Upper lobe of right lung (tissue), 1 donor: ENCODE measurements at places on chromosomes 1 and 21.

DNA sequence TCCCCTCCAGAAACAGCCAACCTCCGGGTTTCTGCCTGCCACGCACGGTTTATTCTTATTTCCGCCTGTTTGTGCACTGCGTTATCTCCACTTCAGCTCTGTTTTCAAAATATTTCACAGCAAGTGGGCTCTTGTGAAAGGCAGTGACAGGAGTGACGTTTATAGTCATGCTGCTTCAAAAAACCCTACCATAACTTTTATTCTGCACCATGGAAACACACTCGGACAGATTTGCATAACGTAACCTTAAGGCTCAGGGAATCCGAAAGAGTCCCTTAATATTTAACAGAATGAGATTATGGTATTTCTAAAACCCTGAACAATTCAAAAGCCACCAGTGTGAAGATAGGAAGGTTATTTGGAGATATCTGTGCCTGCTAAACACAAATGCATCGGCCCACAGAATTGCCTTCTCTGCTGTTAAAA, 782 bp upstream of the SDE2 start:
- no peak for DNase-seq

DNA sequence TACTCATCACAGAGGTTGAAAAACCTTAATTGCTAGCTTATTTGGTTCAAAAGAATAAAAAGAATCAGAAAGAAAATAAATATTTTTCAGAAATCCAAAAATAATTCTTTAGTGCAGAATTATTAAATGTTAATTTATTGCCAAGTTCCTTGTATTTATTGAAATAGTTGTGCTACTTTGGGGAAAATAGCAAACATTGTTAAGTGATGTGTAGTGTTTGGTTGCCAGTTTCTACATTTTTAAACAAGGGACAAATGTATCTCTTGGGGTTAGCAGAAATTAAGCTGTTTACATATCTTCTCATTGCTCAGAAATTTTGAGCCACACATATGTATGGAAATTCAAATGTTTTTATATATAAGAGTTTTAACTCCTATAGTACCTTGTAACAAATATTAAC, 775.0 kb downstream of the USP25 start:
- no peak for DNase-seq

DNA sequence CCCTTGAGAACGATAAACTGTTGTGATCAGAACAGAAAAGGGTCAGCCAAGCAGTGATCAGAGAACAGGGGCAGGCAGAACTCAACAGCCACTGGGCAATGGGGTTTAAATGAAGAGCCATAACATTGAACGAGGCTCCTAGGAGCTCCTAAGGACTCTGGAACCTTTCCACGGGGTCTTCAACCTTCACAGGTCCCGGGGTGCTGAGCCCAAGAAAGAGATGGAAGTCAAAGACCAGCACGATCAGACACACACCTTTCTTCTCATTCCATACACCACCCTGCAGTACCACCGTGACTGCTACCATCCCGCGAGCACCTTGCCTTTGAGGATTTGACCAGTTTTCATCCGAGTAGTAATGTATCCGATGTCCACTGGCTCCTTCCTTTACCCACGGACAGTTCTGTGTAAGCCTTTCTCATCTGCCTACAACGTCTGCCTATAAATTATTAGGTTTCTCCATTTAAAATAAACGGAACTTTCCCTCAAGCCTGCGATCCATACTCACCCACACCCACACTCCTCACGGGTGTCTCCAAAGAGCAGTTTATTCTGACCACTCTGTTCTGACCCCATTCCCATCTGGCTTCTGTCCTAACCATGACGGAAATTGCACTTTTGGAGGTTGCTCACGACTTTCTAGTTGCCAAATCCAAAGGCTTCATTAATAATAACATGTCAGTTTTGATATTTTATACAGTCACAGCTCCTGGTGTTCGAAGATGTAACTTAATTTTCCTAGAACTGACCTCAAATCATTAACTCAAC, 16.8 kb upstream of the HHAT start:
- no peak for DNase-seq

DNA sequence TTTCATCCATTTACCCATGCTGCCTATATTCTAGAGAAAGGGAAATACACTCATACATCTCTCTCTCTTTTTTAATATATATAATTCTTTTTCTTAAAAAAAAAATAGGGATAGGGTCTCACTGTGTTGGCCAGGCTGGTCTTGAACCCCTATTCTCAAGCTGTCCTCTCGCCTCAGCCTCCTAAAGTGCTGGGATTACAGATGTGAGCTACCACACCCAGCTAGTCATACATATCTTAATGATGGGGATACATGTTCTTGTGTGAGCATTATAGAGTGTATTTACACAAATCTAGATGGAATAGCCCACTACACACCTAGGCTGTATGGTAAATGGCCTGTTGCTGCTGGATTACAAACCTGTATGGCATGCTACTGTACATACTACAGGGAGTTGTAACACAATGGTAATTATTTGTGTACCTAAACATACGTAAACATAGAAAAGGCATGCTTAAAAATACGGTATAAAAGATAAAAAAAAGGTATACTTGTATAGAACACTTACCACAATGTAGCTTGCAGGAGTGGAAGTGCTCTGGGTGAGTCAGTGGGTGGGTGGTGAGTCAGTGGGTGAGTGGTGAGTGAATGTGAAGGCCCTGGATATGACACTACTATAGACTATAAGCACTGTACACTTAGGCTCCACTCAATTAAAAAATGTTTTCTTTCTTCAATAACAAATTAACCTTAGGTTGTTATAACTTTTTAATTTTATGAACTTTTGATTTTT, 72.9 kb downstream of the IVNS1ABP start:
- DNase-seq: no peak

DNA sequence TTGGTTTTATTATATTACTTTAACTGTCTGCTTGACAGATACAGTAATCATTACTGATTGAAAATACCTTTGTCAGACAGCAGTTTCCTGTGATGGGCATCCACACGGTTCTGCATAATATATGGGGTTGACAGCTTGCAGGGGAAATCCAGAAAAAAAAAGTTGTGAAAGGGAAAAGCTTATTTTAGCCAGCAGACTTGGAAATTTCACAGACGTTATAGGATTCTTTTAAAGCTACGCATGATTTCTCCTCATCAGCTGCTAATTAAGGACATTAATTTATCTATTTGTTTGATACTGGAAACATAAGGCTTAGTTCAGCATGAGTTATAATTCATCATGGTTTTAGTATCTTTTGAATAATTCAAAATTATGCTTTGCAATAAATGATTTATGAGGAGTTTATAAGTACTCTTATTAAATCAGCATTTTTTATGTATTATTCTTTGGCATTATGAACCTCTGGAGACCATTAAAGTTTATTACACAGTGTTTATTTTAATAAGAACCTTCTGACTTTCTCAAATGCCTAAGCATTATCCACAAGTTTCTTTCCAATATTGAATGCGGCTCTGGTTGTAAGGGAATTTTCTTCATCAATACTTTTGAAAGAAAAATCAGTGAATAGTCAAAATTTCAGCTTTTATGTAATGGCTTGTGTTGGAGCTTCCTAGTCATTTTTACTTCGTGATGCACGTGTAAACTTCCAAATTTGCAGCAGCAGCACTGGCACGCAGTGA, 235.3 kb upstream of the KCNK2 start:
- DNase-seq: no peak

DNA sequence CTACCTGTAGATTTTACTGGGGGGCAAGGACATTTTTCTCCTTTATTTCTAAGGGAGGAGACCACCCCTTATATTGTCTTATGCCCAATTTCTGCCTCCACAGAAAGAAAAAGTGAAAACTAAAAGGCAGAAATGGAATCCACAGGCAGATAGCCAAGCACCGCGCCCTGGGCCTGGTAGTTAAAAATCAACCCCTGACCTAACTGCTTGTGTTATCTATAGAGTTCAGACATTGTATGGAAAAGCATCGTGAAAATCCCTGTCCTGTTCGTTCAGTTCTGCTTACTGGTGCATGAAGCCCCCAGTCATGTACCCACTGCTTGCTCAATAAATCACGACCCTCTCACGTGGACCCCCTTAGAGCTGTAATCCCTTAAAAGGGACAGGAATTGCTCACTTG, 33.7 kb upstream of the IL6R start:
- DNase-seq: no peak

- DNase-seq: no peak
Observed at GRCh38 chr1:209755926-209756614, at the start of gene TRAF3IP3. TSS of gene TRAF3IP3 (plus strand) at chr1:209756053. CDS start at chr1:209760040, 3,987 bp downstream.

DNA sequence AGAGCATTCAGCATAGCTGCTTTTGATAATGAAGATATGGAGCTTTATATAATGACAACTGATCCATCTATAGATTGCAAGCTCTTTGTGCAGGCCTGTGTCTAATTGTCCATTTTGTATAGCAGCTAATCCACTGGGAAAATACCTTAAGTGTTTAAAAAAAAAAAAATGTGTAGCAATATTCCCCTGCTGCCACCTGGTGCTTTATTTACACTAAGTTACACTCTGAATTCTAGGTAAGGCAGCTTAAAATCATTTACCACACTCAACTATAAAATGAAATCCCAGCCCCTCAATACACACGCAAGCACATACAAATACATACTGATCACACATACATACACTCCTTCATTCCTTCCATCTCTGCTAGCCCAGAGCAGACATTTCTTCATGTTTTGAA, 49.1 kb upstream of the BCL9 start:
- no peak for DNase-seq

GRCh38 chr1:115826628-115827027, 14.3 kb downstream of the NHLH2 start:
- DNase-seq: no peak

DNA sequence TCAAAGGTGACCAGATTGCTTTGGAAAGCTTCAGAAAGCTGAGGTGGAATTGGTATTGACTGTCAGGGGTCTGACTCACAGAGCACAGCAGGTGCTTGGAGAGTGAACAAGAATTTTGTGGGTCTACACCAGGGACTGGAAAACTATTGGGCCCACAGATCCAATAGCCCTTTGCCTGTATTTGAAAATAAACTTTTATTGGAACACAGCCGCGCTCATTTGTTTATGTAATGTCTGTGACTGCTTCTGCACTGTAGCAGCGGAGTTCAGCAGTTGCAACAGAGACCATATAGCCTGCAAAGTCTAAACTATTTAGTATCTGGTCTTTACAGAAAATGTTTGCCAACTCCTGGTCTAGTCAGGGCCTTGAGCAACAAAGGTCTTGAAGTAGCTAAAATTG, 315.6 kb downstream of the NFIA start:
- no peak for DNase-seq

- DNase-seq: no peak
Observed at GRCh38 chr1:60573726-60574409, 500.3 kb upstream of the C1orf87 start.

DNA sequence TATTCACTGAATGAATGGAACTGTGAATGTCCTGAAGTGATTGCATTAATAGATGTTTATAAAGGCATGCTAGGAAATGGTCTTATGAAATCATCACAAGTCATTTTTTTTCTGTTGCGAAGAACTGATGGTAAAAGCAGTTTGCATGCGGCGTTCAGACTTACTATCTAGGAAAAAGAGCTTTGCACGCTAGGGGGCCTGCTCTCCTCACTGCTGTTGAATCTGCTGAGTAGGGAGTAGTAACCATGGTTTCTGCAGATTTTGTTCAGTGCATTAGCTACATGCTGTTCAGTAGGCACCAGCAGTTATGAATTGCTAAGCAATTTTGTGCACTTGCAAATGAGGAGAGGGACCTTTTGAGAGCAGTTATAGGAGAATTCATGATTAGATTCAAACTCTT, 57.9 kb downstream of the CENPF start:
- DNase-seq: no peak

GRCh38 chr21:36783612-36784374, 84.9 kb downstream of the SIM2 start:
- DNase-seq: no peak

GRCh38 chr1:111631502-111631901, 11.9 kb downstream of the RAP1A start:
- no peak for DNase-seq

GRCh38 chr21:44443291-44443890, 11.9 kb upstream of the LRRC3 start:
- peak; percentile 19 for DNase-seq

GRCh38 chr1:246533371-246533905, 26.4 kb upstream of the SMYD3 start:
- DNase-seq: no peak

DNA sequence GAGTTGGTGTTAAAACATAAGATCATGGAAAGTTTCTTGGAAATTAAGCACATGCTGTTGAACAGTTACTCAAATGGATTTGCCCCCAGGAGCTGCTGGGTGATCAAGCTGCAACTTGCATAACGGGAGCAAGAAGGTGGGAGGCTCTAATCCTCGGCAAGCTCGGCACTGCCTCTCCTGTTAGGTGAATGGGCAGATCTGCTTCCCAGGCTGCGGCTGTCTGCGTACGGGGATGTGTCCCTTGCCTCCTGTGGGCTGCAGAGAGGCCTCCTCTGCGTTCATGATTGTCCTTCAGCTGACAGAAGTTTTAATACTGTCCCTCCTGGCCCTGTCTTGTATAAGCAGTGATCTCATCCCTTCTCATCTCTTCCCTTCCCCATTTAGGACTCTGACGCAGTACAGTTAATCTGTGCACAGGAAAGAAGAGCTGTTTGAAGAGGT, 36.7 kb downstream of the ATP1A1 start:
- DNase-seq: no peak

DNA sequence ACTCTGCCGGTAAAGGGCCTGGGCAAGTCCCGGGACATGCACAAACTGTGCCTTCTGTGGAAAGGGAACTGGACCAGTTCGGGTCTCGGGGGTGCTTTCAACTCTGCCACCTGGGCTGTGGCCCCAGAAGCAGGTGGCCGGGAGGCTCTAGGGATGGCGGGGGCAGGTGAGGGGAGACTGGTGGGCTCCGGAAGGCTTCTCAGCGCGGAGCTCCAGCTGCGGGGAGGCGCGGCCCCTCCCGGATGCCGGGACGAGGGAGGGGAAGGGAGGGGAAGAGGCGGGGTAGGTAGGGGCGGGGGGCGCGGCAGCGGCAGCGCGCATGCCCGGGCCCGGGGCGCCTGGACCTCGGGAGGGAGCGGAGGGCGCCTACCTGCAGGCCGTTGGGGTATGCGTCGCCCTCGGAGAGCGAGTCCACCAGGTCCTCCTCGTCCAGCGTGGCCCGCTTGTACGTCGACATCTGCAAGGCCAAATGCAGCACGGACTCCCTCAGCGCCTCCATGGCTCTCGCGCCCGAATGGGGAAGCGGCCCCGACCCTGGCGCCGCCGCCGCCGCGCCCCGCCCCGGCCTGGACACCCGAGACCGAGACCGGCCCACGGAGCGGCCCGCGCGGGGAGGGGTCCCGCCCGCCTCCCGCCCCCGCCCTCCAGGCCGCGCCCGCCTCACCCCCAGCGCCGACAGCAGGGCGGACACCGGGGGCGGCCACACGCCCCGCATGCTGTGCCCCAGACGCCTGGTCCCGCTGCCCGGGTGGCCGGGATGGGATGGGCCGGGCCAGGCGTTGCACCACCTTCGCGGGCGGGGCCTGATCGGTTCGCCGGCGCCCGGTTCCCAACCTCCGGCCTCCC, at the start of gene ECE1:
TSS of gene ECE1 (minus strand) at position 764 of the 846 bp plus-strand sequence. CDS start at position 715, 49 bp downstream.
- peak; percentile 80 for DNase-seq

GRCh38 chr1:31393463-31393862, 19.6 kb upstream of the SERINC2 start:
- no peak for DNase-seq

DNA sequence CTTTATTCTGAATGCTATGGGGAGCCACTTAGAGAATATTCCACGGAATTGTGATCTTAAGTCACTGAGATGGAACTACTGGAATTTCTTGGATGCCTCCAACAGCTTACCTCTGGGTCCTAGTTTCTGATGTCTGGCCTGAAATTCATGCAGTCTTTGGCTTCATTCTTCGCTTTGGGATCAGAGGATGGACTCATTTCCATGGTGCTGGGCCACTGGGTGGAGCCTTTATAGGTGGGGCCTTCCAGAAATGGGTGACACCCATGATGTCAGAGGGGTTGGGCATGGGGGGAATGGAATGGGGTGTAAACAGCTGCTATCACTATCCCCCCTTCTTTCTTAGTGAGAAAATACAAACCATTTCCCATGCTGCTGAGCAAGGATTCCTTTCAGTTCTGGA, 73.7 kb upstream of the FGGY start:
- DNase-seq: no peak
